ENCODE measurements at places on chromosomes 3 and 15.

DNA sequence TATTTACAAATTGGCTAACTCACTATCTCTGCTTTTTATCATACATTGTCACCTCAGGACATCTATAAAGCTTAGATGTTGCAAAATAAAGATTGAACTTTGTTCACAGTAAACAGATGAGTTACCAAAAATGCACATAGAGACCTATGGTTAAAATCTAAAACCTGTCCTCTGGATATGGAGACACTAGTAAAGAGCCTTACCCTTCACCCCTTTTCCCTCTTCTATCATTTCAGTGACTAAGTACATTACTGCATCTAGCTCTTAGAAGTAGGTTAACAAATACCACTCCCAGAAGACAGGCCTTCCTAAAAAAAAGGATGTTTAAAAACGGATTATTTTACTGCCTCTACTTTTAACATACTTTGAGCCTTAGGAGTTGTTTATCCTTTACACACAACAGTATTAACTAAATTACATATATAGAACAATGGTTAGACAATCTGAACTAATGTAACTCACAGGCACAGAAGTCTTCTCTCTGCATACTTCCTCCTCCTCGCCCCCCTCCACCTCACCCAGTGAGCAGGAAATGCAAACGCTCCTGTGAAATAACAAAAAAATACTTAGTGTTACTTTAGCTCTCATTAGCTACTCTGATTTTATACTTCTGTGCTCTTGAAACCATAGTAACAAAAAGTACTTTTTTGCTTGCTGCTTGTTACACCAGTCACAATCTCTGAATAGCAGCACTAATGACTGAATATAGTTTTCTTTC lies 23.3 kb downstream of the IREB2 start:
- DNase-seq, result no peak

GRCh38 chr3:40468018-40468417 lies 8.9 kb upstream of the ZNF619 start:
- no peak for DNase-seq

DNA sequence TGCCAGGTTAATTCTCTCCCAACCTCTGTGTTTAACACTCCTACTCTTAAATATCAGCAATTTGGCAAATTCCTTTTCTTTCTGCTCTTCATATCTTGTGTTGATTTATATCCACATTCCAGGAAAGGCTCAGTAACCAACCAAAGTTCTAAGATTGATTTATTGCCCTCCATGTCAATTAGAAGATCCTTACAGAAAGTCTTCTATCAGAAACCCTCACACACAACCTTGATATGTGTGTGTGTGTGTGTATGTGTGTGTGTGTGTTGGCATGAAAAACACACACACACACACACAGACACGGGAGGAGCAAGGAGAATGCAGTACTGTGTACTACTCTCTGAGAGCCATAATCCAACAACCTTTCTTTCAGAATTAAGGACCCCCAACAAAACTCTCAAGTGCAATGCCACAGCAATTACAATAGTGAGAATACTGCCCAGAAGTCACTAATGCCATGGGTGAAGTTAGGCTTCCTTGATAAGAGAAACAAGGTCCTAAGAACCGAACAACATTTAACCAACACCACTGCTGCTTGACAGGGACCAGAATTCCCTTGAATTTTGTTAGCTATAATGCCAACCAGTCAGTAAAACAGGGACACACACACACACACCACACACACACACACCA lies 1.1 kb downstream of the LSAMP start:
- no peak for DNase-seq

DNA sequence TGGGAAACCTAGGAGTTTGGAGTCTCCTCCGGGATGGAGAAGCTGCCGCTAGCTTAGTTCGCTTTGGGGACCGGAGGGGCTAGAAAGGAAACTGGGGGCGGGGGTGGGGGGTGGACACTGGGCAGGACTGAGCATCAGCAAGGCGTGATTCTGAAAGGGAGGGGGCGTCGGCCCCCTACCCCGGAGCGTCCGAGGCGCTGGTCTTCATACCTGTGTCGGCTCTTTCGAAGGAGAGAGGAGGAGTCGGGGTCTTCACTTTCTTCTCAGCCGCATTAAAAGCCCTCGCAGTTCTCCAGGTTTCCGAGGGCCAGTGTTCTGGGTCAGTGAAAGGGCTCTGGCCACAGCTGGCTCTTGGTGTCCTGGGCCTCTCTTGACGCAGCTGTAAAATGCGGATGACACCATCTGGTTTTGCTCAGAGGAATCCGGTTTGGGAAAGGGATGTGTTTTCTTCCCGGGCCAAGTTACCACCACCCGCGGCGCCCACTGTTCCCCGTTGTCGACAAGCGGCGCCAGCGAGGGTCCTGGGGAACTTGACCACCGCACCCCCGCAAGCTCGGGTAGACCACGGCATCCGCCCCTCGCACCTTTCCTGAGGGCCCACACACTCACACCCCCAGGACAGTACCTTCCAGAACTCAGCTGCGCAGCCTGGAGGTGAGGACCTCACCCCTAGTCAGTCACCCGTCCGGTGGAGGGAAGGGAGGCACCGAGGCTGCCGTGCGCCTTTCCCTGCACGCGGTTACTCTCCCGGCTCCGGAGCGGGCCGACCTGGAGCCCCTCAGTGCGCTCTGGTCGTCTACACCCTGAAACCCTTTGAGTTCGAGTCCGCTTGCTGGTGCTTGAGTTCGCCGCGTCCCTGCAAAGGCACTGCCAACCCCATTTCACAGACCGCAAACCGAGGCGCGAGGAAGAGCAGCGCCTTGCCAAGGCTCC lies 660 bp downstream of the CCK start:
- DNase-seq, result no peak

All from right renal pelvis (tissue), 4 donors.